CD4-positive, alpha-beta T cell treated with Interleukin-21 for 1 hour (primary cell): ENCODE measurements at places on chromosomes 4 and X.

DNA sequence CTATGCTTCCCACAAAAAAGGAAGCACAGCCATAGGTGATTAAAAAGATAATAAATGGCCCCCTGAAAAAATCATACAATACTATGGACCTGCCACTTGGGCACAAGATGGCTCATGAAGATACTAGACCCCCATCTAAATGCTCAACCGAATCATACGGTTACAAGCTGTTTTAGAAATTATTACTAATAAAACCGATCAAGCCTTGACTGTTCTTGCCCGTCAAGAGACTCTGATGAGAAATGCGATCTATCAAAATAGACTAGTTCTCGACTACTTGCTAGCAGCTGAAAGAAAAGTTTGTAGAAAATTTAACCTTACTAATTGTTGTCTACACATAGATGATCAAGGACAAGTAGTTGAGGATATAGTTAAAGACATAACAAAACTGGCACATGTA, 40.1 kb upstream of the UGT2B7 start:
- DNase-seq = no peak

DNA sequence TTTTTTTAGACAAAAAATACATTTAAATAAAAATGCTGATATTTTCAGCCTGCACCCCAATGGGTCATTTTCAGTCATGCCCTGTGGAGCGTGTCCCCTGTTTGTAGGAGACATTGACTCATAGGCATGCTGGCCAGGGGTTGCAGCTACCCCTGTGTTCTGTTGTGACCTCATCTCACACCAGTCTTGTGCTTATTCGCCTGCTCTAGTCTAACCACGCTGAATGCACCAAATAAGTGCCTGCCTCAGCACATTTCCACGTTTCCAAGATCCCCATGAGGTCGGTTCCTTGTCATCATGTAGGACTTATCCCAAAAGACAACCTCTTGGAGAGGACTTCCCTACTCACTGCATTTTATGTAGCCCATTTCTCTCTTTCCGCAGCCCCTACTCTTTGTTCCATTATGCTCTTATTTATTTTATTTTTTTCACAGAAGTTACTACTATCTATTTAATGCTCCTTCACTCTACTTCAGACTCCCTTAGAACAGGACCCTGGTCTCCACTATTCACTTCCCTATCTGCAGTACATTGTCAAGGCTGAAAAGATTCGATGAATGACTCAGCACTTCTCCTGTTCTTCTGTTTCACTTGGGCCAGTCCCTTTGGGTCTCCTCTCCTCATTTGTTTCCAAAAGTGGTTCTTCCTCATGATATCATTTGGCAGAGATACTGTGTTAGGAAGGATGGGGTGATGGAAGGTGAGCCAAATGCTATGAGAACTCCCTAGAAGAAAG, 109.7 kb downstream of the MSL3 start:
- DNase-seq = no peak

DNA sequence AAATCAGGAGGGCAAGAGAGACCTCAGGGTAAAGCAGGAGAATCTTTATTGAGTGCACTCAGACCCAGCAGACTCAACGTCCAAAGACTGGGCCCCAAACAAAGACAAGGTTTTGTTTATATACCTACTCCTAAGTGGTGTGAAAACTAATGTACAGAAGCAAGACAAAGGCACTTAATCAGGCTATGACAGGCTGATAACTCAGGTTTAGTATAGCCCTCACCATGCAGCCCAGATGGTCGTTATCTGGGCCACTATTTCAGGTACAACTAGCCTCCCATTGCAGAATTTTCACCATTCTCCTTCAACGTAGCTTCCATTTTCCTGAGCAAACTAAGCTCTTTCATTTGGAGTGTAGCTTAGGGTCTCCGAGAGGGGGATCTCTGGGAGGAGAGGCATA, 36.9 kb downstream of the SULT1E1 start:
- no peak for DNase-seq

DNA sequence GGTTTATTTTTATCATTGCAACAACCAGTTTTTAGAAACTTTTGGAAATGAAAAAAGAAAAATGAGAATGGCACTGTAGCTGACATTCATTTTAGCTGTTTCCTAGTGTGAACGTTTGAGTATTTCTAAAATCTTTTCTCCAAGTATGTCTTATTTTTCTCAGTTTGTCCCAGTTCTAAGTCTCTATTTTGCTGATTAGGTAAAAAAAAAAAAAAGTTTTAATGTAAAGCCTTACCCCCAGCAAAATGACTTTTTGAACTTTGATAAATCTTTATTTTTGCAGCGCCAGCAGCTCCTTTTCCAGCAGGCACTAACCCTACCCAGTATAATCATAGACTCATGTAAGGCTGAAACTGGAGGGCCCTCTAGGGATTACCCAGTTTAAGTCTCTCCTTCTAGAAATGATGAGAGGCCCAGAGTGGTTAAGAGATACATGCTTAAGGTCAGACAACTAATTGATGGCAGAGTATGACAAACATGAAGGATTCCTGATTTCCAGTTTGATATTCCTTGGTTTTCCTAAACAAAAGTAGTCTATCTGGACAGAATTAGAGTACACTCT, 84.3 kb upstream of the SLC4A4 start:
- no peak for DNase-seq

DNA sequence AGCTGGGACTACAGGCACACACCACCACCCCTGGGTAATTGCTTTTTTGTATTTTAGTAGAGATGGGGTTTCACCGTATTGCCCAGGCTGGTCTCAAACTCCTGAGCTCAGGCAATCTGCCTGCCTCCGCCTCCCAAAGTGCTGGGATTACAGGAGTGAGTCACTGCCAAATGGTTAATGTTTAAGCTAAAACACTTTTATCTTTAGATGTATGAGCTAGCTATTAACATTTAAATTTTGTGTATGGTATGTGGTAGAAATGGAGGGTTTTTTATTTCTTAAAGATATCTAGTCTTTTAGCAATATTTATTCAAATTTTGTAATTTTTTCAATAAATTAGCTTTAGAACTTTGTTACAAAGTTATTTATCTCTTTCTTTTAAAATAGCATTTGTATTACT, 1659.8 kb upstream of the ADGRL3 start:
- no peak for DNase-seq

DNA sequence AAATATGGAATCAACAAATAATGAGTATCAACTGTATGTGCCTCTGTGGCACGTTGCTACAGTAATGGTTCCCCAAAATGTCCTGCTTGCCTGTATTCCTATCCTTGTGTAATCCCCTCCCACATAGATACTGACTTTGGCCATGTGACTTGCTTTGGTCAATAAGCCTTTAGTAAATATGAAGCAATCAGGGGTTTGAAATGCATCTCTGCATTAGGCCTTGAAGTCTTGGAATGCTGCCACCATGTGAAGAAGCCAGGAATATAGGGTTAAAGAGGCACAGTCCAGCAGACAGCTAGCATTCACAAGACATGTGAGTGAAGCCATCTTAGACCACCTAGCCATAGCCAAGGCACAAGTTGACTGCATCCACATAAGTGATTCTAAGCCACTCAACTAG, 190.9 kb downstream of the GABRB1 start:
- DNase-seq = no peak

- no peak for DNase-seq
These were observed 15.2 kb downstream of the CTBP1 start for GRCh38 chr4:1233641-1234308.

- no peak for DNase-seq
These were observed 689 bp downstream of the METAP1 start for GRCh38 chr4:98996056-98996764.

DNA sequence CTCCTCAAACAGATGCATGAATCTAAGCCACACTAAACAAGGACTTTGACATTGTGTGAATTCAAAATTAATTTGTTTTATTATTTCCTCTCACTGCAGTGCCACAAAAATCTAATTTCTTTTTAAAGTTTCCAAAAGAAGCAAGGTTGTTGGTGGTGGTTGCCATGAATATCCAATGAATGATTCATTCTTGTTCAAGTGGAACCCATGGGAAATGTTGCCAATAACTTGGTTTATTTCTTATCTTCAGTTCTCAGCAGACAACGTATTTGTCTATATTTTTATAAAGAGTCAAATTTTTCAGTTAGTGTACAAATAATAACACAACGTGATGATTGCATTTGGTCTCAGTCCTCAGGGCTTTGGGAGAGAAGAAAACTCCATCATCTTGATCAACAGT, 309.4 kb upstream of the NOCT start:
- no peak for DNase-seq

- DNase-seq = no peak
These were observed 741 bp downstream of the FAM47E start for GRCh38 chr4:76252271-76252653.

GRCh38 chrX:39499996-39500395, 597.8 kb downstream of the BCOR start:
- DNase-seq = no peak

DNA sequence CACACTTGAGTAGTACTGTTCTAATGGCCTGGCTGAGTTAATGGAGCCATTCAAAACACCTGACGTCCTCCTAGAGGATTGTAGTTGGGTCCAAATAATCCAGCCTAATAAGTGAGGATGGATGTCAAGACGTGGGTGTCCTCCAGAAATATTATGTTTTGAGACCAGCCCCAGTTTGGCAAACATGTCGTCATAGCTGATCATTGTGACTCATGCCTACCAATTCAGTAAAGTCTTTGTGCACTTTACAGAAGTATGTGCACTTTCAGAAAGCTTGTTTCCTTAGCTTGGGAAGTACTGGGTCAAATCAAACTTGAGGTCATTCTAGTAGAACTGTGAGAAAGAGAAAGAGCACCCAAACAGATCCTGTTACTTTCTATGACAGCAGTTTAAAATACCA, 37.6 kb upstream of the GLRA2 start:
- no peak for DNase-seq

GRCh38 chr4:72388521-72388920, 180.5 kb downstream of the ADAMTS3 start:
- DNase-seq = no peak

GRCh38 chrX:2404776-2405175, 96.0 kb downstream of the DHRSX start:
- no peak for DNase-seq

DNA sequence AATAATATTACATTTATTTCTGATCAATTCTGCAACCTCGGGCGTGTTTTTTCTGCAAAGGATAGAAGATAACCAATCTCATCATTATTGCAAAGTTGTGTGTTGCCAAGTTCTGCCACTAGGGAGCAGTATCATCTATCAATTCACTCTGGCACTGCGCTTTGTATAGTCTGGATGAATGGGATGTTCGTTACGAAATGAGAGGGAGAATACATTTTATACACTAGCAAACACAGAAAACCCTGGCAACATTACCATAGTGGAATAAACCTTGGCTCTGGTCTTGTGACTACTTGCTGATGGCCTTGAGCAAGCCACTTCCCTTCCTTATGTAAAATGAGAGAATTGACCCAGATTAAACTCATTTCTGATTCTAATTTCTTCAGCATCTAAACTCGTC, 97.5 kb upstream of the ZNF518B start:
- DNase-seq = peak; percentile 46

DNA sequence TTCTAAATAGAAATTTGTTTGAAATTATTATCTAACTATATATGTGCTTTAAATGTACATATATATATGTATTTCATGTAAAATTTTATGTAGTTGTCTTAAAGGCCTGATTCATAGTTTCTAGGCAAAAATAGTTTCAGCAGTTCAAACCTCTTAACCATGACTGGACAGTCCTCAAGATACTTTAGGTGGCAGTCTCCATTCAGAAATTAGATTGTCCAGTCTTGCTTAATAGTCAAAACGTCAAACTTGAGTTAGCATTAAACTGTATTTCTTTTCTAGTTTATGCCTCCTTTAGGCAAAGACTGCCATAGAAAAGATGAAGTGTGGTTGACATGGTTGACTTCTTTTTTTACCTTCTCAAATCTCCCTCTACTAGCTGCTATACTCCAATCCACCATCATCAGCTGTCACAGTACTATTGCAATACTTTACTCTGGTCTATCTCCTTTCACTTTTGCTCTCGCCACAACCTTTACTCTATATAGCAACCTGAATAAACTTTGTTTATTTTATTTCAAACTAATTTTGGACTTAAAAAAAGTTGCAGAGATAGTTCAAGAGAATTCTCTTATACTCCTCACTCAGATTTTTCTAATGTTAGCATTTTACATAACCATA, 395.6 kb upstream of the DIPK2B start:
- DNase-seq = no peak

DNA sequence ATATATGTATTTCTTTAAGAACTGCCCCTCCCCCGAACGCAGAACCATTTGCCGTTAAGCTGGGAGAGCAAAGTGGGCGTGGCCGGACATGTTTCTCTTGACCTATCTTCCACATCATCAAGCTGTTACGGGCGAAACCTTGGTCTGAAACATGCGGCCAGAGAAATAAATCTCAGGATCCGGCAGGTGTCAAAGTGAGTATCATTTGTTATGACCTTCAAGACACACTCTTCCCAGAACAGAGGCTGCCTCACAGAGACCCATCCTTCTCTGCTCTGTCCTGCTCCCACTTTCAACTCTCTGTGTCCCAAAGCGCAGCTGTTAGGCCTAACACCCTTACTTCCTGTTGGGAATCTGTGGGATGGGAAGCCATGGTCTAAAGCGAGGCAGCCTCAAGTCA, at the start of gene MAGEB18:
TSS of gene MAGEB18 (plus strand) at position 70 of the 400 bp plus-strand sequence. CDS start 643 bp downstream, outside the sequence.
- no peak for DNase-seq

- no peak for DNase-seq
These were observed 524.9 kb downstream of the CENPC start for GRCh38 chr4:67020438-67020797.

DNA sequence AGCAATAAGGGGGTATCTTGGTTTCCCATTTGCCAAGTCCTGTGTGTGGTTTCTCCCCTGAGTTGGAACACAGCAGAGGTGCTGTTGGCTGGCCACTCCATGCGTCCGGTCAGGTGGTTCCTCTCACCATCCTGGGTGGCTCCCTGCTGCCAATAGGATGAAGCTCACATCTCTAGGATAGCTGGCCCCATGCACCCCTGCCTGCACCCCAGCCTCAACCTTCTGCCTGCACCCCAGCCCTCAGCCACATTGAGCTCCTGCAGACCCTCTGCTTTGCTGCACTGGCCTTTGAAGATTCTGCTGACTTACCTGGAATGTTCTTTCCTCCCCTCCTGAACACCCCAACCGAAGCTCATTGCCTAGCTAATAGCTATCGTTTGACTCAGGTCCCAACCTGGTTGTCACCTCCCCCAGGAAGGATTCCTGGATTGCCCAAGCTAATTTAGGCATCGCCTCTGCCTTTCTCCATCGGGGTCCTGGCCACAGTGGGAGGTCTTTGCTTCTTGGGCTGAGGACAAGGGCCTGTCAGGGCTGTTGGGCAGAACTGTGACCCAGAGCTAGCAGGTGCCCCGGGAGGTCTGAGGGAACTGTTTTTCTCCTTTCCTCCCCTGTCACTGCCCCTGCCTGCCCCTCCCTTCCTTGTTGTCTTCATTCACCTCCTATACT, 36.6 kb upstream of the GRPEL1 start:
- no peak for DNase-seq

DNA sequence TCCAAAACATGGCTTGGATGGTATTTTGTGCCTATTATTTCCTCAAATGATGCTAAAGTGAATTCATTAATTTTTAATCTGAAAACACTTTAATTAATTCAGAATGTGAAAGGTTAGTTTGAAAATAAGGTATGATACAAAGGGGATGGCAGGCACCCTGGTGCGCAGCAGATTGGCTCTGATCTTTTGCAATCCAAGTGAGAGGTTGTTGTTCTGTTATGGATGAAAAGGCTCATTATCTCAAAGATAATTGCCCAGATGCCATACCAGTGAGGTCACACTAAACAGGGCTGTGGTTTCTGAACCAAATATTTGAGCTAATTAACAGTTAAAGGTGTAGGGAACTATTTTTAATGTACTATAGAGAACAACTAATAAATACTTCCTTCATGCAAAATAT, 504.9 kb downstream of the RAPGEF2 start:
- DNase-seq = no peak
